ENCODE measurements at places on chromosomes 4 and X.

DNA sequence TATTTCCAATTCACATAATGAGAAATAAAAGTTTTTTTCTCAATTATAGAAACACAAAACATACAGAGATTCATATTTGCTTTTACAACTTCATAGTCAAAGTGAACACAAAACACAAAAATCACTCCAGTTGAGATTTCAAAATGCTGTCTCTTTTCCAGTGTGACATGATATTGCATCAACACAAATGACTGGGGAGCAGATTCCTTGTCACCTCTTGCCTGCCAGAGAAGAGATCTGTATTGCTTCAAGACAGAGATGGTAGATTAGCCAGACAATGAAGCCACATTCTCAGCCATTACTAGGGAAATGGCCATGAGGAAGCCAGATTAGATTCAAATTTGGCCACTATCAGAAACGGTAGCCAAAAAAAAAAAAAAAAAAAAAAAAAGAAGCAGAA lies 2313.1 kb upstream of the AGA start:
- DNase-seq: no peak

DNA sequence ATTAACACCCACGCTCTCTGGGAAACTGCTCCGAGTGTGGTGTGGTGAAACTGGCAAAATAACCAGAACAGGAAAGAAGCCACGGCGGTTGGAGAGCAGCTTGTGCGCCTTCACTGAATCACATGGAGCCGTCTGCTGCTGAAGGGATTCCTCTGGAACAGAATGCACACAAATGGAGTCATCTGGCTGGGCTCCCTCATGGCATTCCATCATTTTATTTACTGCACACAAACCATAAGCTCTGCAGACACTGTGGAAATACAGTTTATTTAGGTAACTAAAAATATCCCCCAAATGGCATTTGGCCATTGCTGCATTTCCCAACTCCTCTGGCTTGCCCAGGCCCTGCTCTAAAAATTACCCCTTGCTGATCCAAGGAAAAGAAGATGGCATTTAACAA lies 187.0 kb upstream of the S100G start:
- DNase-seq: no peak

- DNase-seq: no peak
Measured at GRCh38 chr4:105902550-105903262, 7.4 kb downstream of the NPNT start.

DNA sequence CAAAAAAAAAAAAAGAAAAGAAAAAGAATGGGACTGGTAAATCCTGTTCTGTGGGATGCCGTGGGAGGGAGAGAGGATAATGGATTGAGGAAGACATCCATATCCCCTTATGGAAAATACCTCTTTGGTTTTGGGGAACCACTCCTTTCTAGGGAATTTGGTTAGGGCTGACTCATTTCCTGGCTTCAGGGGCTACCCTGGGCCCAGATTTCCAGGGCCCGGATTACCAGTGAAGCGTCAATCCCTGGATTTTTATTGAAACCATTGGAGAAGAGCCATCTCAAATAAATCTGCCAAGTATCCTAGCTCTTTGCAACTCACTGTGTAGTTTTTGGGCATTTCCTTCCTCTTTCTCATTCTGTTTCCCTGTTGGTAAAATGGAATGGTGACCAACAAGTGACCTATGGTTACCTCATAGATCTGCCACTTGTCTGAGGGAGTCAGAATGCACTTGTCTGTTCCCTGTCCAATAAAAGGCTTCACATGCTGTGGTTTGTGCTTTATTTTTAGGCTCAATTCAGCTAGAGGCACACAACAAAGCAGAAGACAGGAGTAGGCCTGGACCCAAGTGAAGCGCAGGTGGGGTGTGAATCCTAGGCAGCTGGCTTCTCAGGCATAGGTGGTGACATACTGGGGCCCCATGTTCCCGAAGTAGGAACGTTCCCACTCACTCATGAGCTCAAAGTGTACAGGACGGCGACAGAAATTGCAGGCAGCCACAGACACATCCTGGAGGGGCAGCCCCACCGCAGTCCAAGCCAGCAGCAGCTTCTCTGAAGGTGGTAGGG lies 8.6 kb downstream of the APEX2 start:
- DNase-seq: no peak

GRCh38 chrX:155645180-155645579 lies 32.4 kb upstream of the TMLHE start:
- DNase-seq: no peak

GRCh38 chr4:186904101-186904500 lies 180.4 kb upstream of the FAT1 start:
- DNase-seq: no peak

- DNase-seq: no peak
Measured at GRCh38 chr4:111635646-111636045, 509.6 kb upstream of the FAM241A start.

All from nephron progenitor cell (in vitro differentiated cells).